ENCODE measurements at places on chromosomes 2 and 18.

- no peak for DNase-seq
These were observed 33.4 kb upstream of the SKA1 start for GRCh38 chr18:50341443-50341842.

- no peak for DNase-seq
These were observed 7.7 kb downstream of the ITGB1BP1 start for GRCh38 chr2:9415516-9416169.

DNA sequence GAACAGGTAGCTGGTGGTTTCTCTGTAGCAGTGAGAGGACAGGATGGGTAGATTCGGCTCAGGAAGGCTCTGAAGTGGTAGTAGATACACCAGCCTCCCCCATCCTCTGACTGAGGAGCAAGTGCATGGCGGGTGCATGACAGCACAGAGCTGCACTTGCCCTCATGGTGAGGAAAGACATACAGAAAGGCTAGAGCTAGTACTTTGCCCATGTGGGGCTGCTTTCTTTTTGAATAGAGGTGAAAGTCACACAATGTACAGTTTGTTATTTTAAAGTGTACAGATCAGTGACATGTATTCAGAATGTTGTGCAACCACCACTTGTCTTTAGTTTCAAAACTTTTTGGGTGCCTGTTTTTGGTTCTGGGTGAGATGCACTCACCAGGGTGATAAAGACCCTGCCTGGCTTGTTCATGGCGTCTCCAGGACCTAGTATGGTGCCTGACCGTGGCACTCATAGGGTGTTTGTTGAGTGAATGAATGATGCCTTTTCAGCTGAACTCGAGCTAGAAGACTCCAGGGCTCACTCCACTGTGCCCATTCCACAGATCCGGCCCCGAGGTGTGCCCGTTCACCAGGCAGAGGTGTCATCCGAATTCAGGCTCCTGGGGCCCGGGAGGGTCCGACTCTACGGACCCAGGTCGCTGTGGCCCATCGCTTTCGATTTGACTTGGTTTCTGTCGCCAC, 421 bp upstream of the VAMP5 start:
- DNase-seq = no peak

DNA sequence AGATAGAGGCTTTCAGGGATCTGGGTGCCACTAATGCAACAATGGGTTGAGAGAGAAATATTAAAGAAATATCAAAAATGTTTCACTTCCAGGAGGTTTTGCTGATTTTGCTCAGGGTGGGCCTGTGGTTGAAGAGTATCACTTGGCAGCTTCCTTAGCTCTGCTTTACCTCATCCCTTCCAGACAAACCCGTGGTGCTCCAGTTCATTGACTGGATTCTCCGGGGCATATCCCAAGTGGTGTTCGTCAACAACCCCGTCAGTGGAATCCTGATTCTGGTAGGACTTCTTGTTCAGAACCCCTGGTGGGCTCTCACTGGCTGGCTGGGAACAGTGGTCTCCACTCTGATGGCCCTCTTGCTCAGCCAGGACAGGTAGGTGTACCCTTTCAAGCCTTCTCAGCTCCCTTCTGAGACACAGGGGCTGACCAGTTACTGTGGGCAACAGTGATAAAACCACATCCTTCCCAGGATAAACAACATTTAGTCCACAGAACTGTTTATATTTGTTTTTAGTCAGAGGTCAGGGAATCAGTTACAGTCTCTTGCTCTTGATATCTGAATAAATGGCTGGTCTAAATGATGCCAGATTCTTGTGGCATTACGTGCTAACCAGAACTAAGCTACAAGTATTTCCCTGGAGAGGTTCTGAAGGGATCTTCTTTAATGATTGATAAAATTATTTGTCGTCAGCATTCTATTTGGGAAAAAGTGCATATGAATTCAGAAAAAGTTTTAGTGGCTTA, 7.0 kb downstream of the SLC14A1 start:
- DNase-seq = no peak

DNA sequence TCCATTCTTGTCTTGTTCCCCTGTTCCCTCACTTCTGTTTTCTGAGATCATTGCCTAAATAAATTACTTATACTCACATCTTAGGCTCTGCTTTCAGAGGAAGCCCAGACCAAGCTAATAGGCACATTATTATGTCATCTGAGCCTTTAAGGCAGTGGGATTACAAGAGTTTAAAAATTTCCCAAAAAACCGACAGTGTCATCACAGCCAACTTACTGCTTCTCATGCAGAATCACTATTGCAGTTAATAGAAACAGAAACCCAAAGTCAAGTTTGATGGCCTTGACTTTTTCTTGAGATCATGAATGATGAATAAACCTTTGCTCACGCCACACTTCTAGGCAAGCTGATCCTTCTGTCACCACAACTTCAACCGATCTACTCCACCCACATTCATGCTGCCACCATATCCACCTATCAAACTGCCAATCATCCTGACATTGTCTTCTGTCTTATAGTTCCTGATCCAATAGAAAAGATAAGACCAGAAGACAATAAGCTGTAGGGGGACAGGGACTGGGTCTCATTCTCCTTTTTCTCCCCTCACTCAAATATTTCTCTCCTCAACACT, 142.7 kb upstream of the CREB1 start:
- no peak for DNase-seq

GRCh38 chr2:27798948-27799645, 27.6 kb downstream of the MRPL33 start:
- no peak for DNase-seq

GRCh38 chr2:142714600-142714999, 162.9 kb upstream of the KYNU start:
- DNase-seq = no peak

DNA sequence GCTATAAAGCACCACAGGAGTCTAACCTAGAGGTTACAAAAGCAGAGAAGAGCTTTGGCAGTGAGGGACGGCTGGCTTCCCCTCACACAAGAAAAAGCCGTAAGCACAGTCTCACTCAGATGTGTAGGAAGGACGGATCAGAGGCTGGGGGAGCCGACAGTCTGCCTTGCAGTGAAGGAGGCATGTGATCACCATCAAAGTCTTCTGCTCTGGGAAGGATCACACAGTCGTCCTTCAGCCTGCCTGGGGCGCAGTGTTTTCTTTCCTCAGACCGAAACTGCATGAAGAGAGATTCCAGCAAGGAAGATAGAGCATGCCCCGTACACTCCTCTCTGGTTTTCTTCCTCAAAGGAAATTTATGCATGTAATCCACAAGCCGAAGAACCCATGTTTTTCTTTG, 24.1 kb downstream of the GATA6 start:
- DNase-seq = no peak

DNA sequence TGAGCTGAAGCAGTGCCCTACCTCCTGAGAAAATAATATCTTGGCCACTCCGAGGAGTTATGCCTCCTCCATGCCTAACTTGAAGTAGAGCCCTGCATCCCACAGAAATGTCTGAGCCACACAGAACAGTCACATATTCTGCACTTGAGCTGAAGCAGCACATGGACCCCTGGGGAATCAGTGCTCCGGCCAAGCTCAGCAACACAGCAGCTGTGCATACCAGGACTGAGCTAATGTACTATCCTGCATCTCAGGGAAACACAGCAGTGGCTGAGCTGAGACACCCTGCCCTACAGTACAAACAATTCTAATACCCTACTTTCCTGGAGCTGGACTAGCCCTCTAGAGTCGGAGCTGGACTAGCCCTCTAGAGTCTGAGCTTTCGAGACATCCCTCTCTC, 166.9 kb downstream of the ZNF516 start:
- DNase-seq = no peak

DNA sequence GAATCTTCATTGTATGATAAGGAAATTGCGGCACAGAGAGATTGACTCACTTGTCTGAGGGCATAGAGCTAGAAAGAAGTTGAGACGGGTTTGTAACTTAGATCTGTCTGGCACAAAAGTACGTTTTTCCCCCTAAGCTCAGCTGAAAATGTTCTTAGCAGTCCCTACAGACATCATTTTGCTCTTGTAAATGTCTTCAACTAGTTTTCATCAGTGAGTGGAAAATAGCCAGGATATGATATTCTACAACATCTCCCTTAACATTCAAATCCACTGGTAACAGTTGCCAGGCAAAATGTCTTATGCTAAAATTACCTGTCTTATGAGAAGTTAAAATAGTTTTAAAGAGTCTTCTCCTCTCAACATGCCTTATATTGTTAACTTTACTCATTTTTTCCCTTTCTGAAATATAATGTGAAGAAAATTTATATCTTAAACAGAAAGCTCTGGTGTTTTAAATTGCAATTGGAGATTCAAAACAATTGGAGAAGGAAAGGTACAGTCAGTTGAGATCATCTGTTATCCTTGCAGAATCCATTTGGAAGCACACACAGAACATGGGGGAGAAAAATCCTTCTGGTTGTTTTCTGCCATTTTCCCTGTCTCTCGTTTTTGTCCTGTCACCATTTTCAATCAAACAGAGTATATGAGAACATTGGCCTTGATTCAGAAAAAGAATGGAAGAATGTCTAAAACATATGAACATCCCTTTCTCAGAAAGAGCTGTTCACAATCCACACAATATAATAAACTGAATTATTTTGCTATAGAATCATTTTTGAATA, 255.0 kb downstream of the TRIB2 start:
- no peak for DNase-seq

DNA sequence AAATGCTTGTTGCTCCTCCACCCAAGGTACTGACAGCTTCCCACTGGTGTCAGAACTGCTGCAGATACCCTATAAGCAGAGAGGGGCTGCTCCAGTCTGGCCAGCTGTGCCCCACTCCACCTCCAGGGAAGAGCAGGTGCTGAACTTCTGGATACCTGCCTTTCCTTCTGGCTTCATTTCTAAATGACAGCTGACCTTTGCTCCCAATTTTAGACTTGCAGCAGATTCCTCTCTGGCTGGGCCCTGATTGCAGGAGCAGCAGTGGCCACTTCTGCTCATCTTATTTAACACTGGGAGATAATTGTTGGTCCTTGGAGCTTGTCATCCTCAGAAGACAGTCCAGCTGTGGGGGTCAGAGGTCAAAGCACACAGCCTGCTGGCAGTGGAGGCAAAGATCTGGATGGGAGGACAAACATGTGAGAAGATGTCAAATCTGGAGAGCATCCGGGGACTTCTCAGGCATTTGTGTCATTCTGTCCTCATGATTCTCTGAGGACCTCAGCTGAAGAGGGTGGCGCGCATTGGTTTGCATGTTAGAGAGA, 38.9 kb downstream of the SETBP1 start:
- DNase-seq = no peak

- DNase-seq = no peak
These were observed 15.9 kb downstream of the MYO7B start for GRCh38 chr2:127551221-127551930.

DNA sequence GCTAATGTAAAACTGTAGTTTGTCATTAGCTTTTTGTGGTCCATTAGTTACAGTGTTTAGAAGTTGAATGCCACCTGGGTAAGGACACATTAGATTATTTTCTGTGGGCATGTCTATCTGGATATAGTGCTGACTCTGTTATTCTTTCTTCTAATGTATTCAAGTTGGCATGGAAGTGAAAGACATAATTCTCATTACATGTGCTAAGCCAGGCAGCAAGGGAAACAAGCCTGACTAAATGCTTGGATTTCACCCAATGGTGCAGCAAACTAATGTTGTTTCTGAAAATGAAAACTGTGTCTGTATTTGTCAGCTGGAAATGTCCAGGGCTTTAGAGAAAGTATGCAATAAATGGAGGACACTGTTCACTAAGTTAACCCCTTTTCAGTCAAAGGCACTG, 100.7 kb downstream of the NUP35 start:
- no peak for DNase-seq

DNA sequence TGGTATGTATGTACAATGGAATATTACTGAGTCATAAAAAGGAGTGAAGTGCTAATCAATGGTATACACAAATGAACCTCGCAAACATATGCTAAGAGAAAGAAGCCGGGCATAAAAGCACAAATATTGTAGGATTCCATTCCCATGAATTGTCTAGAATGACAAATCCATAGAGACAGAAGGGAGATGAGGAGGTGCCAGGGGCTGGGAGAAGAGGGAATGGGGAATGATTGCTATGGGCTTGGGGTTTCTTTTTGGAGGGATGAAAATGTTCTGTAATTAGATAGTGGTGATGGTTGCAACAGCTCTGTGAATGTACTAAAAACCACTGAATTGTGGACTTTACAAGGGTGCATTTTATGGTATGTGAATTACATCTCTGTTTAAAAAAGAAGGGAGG, 73.5 kb downstream of the GLI2 start:
- DNase-seq = no peak

DNA sequence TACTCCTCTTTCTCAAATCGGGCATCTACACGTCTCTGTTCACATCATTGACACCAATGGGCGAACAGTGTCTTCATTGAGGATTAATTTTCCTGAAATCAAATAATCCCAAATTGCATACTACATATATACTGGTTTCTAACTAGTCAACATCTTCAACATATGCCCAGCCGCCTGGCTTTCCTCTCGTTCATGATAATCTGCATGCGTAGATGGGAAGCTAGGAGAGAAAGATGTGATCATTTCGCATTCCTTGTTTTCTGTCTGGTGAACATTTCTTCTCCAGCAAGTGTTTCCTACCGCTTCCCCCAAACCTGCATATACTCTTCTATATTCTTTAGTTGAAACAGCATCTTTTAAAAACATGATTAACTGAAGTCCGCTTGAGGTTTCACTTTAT, 7.4 kb downstream of the TWIST2 start:
- DNase-seq = no peak

GRCh38 chr2:62014102-62014501, 108.6 kb downstream of the COMMD1 start:
- DNase-seq = no peak

GRCh38 chr2:162053066-162053807, 20.8 kb downstream of the DPP4 start:
- no peak for DNase-seq

DNA sequence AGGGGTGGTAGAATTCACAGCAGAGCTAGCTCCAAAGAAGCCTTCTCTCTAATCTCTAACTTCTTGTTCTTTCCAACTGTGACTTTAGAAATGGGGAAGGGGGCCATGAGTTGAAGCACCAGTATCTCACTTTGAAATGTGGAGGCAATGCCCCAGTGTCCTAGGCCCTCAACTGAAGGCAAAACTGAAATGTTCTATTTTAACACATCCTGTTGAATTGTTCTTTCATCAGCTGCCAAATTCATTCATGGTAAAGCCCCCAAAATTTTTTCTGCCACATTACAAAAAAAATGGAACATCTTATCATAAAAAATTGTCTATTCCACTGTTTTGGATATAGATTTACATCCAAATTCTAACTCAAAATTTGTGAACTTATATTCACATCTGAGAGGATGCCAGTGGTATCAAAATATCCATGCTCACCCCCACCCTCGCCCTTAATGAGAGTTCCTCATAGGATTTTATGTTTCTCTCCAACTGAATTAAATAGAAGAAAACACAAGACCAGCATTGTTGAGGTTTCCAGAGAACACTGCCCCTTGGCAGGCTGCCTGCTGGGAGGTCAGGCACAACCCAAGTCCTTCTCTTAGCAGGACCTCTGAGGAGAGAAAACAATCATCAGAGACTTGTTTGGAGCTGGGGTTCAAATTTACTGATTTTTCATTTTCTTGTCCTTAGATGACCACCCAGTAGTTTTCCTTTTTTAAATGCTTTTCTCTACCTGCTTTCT, 147.4 kb upstream of the PGAP1 start:
- DNase-seq = no peak
